ENCODE measurements at places on chromosomes 12 and 14. TPM values are rescaled to one million over a fixed set of nuclear protein-coding genes. Genes with fewer than 3 reads are reported as not detected.

The KRT74 gene
- total RNA-seq: not detected

The NIN gene
- 36.1 TPM for total RNA-seq

The LALBA gene
- not detected for total RNA-seq

The OR4E2 gene
- total RNA-seq: not detected

The KRT83 gene
- not detected for total RNA-seq

The KRT80 gene
- total RNA-seq: 2.0 TPM
